Fibroblast of lung (primary cell): ENCODE measurements at places on chromosomes 3 and 15.

DNA sequence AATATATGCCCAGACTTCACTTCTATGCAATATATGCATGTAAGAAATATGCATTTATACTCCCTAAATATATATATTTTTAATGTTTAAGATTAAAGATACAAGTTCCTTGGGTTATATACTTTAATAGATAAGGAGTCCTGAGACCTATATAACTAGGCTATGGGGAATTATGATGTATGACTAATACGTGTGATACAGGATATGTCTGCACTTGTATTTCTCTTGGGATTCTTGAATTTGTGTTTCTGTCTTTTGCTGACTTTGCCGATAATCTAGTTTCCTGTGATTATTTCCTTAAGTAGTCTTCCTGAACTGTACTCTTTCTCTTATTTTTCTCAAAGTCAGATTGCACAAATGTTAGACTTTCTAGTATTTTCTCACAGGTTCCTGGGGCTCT lies 109.6 kb downstream of the PIK3CB start:
- DNase-seq: no peak

DNA sequence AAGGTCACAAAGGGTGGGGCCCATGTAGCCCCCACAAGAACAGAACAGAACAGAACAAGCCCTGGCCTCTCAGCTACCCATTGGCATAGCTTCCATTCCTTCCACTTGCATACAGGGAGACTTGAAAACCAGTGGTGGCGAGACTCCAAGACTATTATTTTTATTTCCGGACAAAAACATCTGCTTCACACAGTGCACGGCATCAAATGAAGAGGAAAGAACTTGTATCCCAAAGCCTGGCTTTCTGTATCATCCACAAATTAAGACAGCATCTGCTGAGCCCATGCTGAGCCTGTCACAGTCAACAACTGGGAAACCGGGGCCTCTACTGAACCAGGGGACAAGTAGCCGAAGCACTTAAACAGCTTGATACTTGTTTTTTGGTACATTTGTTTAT lies 56.0 kb downstream of the CLEC3B start:
- peak; percentile 62 for DNase-seq

DNA sequence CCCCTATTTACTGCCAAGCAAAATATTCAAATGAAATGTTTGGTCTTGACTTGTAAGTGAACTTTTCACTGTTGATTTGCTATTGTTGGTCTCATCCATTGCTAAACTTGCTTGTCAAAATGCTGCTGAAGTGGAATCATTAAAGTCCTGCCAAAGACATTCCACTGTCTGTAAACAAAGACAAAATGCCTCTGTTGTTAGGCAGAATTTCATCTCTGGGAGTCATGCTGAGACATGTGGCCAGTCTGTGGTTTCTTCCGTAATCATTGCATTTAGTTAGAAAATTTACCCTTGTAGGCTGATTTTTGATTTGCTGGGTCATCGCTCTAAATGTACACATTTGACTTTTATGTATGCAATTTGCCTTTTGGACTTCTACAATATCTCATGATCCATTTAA lies 577.7 kb downstream of the MECOM start:
- peak; percentile 94 for DNase-seq

DNA sequence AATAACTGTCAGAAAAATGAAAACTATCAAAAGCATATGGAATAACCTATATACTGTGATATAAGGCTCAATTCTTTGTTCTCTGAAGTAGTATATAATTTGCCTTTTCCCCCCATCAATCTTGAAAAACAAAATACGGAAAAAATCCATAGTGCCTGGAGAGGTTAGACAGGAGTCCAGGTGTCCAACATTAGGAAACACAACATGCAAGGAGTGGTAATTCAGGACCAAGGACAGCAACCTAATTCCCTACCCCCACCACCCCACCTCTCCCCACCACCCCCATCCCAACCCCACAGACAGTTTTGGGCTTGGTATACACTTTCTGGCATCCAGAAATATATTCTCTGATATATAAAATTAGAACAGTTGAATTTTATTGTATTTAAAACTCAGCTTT lies 55.1 kb upstream of the SLC25A26 start:
- DNase-seq: no peak

DNA sequence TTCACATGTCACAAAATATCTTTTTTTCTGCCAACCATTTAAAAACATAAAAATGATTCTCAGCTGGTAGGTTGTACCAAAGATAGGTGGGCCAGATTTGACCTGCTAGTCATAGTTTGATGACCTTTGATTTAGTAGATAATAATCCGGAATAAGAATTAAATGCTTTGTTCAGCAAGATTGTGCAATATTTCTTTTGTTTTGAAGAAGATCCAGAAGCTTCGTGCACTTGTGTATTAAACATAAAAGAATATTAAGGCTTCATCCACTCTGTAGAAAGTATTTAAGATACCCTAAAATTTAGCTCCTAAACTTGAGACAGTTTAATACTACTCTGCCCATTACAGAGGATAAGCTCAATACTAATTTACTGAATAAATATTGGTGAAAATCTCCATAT lies 258.4 kb downstream of the ADAMTSL3 start:
- no peak for DNase-seq

DNA sequence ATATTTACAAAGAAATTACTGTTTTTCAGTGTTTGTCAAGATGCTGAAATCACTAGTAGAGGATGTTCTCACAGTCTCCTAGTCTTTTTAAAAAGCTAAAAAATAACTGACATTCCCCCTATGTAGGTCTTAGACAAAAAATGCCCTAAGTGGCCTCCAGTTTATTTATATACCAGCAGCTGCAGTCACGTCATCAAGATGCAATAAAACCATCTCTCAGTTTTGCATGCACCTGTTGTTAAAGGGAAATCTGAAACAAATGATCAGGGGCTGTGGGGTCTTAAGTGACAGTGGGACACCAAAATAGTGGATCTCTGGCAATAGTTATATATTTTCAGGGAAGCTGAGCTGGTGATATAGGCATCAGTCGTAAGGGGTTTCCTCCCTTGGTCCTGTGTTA lies 146.5 kb upstream of the ARPP21 start:
- no peak for DNase-seq

DNA sequence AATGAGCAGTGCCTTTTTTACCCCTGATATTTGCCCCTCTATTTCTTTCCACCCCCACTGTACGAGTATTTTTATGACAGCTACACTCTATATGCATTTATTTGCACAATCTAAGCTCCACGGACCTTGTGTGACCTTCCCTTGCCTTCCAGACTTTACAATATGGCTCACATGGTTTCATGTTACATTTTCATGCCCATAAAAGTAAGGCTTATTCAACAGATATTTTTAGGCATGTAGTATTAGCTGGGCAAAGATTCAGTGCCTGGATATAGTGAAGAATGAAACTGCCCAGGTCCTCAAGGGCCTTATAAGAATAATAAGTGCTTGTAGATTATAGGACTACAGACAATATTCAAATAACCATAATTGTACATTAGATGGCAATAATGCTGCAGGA lies 481.9 kb upstream of the CNTN4 start:
- no peak for DNase-seq

DNA sequence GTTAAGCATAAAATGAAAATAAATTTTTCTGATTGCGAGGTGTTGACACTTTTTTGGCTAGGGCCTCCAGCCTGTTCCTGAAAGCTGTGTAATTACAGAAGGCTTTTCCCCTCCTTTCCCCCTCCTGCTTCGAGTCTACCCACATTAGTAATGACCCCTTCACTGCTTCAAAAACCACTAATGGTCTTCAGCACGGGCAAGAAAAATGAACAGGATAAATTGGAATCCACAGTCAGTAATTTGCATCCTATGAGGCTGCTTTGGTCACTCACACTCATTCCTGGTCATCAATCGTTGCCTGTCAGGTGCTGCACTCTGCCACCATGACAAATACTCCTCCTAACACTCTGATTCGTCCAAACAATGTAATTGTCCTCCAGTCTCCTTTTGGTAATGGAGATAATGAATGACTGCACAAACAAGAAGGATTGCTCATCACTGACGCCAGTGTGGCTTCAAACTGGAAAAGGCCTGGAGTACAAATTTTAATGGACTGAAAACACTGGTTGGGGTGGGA lies 148.6 kb downstream of the MEIS2 start:
- DNase-seq: peak; percentile 99

- DNase-seq: peak; percentile 42
Observed at GRCh38 chr15:100919481-100920405, 586 bp downstream of the LRRK1 start.

DNA sequence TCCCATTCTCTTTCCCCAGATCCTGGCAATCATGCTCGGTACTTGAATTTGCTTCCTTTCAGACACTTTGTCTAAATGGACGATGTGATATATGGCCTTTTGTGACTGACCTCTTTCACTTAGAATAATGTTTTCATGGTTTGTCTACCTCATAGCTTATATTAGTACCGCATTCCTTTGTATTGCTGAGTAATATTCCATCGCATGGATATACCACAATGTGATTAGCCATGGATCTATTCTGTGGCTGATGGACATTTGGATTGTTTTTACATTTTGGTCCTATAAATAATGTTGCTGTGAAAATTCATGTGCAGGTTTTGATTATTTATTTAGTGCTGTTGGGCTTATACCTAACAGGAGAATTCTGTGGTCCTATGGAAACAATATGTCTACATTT lies 458.6 kb downstream of the GABRG3 start:
- DNase-seq: no peak

- DNase-seq: no peak
Observed at GRCh38 chr3:24393316-24393715, 101.3 kb downstream of the THRB start.

DNA sequence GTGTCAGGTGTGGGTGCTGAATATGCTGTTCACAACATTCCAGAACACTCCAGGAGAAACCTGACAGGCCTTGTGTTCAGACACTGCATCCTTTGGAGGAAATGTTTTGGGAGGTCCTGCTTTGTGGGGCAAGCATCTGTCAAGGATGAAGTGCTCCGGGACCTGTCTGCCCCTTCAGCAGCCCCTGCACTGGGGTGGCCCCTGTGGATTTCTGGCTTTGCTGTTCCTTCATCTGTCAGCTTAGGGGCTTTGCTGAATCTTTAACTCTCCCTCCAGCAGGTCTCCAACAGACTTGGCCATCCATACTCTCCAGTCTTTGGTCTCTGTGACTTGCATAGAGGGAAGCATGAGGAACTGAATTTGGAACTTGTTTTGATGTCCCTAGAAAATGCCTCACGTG lies 3.1 kb downstream of the PRR23E start:
- no peak for DNase-seq

DNA sequence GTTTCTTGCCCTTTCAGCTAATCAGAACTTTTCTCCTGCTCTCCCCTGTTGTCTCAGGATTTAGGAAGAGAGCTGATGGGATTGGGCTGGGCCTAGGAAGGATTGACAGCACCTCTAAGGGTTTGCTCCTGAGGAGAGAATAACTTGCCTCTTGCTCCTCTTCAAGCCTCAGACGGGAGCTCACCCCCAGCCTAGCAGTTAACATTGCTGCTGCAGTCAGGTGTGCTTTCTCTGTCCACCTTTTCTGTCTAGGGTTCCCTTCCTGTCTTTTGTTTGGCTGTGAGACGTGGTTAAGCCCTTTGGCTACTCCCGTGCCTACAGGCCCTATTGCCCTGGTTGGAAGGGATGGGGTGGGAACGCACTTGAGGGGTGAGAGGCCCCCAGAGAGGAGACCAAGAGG lies 20.1 kb downstream of the TMEM108 start:
- no peak for DNase-seq

- DNase-seq: peak; percentile 88
Observed at GRCh38 chr3:141405591-141405990, 37.3 kb downstream of the ZBTB38 start.
